ENCODE measurements at places on chromosomes 7 and 10.
A peak's percentile ranks its signal among the peaks of the same experiment; 100 is the strongest.

DNA sequence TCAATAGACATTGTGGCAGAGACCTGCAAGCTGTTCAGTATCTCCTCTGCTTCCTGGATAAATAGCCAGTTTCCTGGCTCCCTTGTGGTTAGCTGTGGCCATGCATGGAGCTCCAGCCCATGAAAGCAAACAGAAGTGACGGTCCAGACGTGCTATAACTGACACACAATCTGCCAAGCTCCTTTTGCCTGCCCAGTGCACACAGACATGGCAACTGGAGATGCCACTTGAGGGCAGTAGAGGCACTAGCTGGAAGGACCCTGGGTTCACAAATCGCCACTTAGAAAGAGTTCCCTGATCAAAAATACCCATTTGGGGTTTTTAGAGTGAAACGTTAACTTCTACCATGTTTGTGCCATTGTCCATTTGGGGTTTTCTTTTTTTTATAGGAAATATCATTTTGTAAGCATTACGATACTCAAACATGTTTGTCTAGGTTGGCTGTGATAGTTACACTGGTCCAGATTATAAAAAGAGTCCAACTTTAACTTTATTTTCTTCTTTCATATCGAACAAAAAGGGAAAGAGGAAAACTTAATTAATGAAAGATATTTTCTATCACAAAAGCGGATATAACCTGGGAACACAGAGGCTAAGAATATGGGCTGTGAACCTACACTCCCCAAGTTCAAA, 31.3 kb downstream of the KIN start:
- DNase-seq = no peak

- DNase-seq = no peak
These were observed 17.2 kb upstream of the CACUL1 start for GRCh38 chr10:118771976-118772375.

DNA sequence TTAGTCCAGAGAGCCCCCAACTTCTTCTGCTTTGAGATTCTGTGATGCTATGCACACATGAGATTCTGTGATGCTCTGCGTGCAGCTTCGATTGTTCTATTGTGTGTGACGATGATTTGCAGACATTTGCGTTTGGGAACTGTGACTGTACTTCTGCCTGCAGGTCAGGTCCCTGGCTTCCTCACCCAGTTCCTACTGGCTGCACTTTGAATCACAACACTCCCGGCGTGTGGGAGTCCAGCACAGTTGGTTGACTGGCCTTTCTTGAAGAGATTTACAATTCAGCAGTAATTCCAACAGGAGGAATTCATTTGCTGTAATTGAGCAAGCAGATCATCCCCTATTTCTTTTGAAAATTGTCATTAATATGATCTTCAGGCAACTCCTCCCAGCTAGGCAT, 252.2 kb upstream of the YAE1 start:
- no peak for DNase-seq

- DNase-seq = no peak
These were observed 150.3 kb downstream of the AUTS2 start for GRCh38 chr7:69748530-69748929.

- no peak for DNase-seq
These were observed 9.9 kb downstream of the MICU1 start for GRCh38 chr10:72615970-72616369.

DNA sequence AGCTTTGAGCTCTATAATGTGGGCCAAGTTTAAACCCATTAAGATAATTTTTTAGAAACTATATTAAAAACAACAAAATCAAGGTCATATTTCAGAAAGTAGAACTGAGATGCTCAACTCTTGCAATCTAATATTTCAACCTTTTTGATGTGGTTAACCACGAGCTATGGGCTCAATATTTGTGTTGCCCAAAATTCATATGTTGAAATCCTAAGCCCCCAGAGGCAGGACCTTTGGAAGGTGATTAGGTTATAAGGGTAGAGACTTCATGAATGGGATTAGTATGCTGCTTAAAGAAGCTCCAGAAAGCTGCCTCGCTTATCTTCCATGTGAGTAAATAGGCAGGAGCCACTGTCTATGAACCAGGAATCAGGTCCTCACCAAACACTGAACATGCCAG, 284.4 kb downstream of the CRPPA start:
- no peak for DNase-seq

GRCh38 chr7:69932034-69932628, 333.9 kb downstream of the AUTS2 start:
- DNase-seq = no peak

- DNase-seq = peak; percentile 48
These were observed 951 bp downstream of the ZNF25 start for GRCh38 chr10:37975401-37975991.

GRCh38 chr10:7563368-7563767, 103.4 kb downstream of the ITIH5 start:
- no peak for DNase-seq

DNA sequence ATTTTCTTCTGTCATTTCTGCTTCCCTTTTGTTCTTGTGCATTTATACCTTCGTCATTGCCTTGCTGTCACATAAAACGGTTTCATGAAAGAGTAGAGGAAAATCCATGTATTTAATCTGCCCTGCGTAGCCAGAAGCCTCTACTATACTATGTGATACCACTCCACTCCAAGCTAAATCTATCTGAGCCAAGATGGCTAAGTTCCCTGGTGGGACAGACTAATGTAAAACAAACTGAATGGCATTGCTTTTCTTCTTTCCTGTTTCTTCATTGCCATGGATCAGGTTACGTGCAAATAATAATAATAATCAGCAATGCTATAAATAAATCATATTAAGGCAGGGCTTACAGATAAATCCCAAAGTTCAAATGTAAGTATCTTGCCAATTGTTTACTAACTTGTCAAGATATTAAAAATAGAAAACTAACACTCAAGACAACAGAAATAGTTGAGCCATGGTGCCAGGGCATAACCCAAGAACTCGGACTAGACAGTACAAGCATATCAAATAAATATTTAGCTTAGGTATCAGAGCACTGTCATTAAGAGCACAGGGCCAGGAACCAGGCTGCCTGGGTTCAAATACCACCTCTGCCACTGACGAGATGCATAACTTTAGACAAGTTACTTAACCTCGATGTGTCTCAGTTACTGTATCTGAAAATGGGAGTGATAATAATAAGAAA, 151.4 kb downstream of the PDE1C start:
- DNase-seq = no peak
